ENCODE measurements at places on chromosomes 1 and 21.
A peak's percentile ranks its signal among the peaks of the same experiment; 100 is the strongest.

GRCh38 chr1:179105393-179105792 is 23.5 kb downstream of the TOR3A start:
- peak; percentile 41 for DNase-seq

DNA sequence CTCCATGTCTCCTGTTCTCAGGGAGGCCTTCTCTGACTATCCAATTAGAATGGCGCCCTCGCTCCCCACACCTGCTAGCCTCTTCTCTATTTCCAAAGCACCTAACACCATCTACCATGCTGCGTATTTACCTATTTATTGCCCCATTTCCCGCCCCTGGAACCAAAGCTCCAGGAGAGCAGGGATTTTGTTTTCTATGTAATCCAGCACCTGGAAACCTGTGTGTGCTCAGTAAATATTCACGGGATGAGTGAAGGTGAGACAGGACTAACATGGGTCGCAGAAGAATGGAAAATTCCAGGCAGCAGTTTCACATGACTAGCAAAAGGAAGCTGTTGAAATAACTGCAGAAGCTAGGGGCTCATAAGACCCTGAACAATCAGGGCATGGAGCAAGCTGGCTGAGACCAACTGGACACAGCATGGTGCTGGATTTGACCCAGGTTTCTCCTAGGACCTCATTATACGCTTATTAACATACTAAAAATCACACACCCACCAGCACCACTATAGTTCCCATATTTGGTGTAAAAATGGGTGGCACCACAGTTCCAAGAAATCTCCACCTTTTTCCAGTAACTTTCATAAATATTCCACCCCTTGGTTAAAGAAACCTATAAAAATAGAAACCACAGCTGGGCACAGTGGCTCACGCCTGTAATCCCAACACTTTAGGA is 15.1 kb upstream of the TENT5B start:
- DNase-seq, result peak; percentile 49

- no peak for DNase-seq
These were observed 5.9 kb downstream of the RHEX start for GRCh38 chr1:206058927-206059292.

DNA sequence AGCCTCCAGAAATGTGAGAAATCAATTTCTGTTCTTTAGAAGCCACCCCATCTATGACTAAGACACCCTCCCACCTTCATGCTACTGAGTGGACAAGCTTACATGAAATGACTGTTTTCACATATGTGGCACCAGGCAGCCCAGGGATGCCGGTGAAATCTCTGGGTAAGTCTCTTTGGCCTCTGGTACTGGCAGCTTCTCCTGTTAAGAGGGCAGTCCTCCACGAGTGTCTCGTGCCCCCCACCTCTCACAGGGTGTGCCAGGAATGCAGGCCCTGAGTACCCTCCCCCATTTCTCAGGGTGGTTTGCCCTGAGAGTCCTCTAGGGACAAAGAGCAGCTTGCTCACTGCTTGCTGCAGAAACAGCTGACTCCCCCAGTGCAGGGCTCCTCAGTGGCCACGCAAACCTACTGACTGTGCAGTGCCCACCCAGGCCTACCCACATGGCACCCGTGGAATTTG is 3.2 kb upstream of the PRXL2B start:
- no peak for DNase-seq

GRCh38 chr1:42399315-42400100 is 18.9 kb downstream of the RIMKLA start:
- DNase-seq, result no peak

DNA sequence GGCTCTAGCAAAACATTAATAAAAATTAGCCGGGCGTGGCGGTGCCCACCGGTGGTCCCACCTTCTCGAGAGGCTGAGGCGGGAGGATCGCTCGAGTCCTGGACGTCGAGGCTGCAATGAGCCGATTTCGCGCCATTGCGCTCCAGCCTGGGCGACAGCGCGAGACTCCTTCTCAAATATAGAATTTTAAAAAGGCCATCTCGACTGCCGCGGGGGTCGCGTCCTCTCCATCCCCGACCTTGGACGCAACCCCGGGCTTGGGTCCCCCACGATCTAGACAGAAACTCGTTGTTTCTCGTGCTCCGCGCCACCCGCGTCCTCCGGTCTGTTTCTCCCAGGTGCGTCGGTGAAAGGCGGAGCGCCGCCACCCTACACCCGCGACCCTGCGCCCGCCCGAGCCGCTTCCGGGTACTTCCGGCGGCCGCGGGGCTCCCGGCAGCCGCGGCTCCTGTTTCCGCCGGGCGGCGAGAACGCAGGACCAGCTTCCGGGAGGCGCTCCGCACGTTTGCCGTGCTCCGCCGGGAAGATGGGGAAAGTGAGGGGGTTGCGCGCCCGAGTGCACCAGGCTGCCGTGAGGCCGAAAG is at the start of gene SLX9:
Gene SLX9, plus strand, starts transcription at position 498 of the 584 bp plus-strand sequence. Its CDS starts 29 bp downstream, at position 527.
- peak; percentile 70 for DNase-seq

GRCh38 chr1:185311589-185312225 is 5.3 kb downstream of the IVNS1ABP start:
- no peak for DNase-seq

GRCh38 chr1:102550729-102551384 is 554.1 kb upstream of the OLFM3 start:
- no peak for DNase-seq

GRCh38 chr1:96987186-96987703 is 265.7 kb downstream of the PTBP2 start:
- DNase-seq, result no peak

DNA sequence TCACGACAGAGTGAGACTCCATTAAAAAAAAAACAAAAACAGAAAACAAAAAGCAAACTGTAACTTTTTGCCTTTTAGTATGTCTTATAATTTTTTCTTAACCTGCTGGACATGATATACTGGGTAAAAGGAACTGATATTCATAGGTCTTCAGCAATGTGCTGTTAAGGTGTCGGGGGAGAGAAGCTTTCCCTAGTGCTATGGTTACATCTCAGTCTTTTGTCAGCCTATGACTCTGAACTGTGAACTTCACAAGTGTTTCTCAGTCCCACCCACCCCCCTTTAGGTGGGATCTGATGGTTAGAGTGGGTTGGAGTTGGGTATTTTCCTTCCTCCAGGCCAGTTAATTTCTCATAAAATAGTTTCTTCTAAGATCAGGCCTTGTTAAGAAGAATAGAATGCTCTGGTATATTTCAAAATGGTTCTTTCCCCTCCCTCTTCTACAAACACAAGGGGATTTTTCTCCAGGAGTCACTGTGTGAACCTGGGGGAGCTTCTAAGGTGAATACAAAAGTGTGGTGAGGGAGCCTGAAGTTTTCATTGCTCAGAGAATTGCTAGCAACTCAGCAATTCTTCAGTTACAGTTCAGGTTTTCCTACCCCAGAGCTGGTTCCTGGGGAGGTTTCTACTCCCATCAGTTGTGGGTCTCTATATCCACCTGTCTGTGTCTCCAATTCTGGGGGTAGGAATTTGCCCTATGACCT is 16.1 kb upstream of the EDARADD start:
- DNase-seq, result no peak

DNA sequence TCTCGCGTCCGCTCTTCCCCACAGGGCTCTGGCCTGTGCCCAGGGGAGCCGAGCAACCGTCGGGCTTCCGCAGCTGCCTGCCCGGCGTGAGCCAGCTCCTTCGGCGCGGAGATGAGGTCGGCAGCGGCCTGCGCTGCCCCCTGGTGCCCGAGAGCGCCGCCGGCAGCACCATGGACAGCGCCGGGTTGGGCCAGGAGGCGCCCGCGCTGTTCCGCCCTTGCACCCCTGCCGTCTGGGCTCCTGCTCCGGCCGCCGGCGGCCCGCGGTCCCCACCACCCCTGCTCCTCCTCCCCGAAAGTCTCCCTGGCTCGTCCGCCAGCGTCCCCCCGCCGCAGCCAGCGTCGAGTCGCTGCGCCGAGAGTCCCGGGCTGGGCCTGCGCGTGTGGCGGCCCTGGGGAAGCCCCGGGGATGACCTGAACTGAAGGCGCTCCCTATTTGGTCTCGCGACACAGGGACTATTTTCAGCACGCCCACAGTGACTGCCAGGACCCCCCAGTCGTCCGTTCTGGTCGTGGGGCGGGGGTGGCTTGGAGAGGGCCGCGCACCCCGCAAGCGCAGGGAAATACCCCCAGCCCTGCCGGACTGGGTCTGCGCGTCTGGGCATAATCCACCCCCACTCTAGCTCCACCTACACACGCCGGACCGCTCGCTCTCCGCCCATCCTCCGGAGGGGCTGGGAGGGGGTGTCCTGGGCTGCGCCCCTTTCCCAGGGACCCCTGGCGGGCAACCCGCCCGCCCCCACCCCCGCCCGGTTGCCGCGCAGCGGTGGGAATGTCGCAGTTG is 1.3 kb downstream of the HES3 start:
- DNase-seq, result peak; percentile 98

GRCh38 chr1:234865171-234866006 is 255.4 kb upstream of the IRF2BP2 start:
- DNase-seq, result no peak

DNA sequence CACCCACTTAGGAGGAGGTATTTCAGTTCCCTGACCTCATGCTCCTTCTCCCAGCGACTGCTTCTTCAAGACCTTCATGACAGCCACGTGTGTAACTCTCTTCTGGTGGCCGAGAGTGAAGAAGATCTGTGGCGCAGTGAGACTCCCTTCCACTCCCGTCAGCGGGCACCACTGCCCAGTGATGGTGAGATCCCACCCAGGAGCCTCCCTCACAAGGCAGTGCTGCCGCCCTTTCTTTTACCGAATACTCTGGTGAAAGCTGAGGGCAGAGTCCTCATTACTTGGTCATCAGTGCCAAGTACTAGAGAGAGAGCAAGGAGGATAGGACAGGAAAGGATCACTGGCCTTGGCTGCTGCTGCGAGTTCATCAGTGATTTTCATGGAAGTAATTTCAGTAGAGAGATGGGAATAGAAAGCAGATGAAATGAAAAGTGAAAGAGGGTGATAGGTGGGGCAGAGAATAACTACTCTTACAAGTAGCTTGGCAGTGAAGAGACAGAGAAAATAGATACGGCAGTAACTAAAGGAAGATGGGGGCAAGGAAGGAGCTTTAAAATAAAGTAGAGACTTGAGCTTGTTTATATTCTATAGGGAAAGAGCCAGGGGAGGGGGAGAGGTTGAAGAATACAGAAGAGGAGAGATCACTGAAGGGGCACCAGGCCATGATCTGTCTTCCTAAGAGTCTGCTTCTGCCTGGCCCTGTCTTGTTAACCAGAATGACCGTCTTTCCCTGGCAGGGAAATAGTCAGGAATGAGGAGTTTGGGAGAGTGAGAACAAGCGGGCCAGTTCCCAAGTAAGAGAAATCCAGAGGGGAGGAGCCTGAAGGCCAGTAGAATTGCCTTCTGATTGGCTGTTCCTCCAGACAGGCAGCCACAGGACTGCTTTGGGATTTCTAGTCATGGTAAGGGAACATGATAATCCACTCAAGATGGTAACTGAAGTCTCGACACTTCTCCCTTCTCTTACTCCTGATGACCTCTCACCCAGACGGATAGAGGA is 18.3 kb downstream of the HYI start:
- DNase-seq, result no peak

DNA sequence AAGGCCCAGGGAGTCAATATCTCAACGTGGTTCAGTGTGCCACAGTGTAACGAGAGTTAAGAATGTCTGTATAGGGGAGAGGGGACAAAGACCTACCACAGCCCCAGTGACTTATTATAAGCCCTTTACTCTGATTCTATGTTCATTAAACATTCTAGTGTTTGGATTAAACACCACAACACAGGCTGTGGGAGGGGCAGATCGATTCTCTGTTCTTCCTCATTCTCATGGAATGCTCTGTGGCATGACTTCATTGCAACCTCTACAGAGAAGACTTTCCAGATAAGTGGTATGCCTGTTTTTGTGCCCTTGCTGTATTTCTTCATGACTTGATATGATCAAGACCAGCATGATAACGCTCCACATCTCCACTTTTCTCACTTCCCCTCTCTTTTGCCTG is 39.0 kb upstream of the CD5L start:
- DNase-seq, result no peak

DNA sequence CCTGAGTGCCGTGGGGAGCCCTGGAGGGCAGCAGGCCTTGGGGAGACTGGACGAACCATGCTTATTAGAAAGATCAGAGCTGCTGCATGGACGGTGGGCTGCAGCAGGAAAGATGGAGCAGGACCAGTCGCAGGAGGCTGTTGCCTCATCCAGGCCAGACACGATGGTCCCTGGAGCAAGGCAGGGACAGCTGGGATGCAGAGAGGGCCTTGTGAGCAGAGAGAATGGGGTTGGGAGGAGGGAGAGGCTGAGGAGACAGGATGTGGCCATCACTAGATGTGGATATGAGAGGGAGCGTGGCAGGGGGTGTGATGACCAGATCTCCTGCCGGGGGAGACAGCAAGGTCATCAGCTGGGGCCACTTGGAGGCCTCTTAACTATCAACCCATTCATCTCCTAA is 727.6 kb downstream of the PTPRU start:
- no peak for DNase-seq

DNA sequence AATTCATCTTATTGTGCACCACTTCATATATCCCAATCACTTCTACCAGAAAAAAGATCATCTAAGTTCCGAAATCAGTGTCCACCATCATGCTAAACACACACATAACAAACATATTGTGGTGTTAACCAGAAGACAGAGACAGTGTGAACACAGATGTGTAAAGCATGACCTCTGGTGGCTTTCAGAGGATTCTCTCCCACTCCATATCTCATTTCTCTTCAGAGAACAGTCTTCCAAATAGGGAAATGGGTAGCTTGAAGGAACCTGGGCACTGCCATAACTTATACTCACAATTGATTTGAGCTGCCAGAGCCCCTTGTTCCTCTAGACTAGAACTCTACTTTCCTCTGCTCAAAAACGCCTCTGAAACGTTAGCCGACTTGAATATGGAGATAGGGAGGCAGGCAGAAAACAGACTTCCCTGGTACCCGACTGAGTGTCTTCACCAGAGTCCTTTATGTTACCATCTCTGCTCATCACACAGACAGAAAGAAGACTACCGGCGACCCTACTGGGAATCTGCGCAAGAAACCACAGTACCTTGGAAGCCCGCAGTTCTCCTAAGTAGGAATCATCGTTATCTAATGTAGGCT is 1.8 kb upstream of the ELAPOR1 start:
- no peak for DNase-seq

- no peak for DNase-seq
These were observed 51.2 kb downstream of the EXO1 start for GRCh38 chr1:241899210-241899609.

- DNase-seq, result no peak
These were observed 85.6 kb downstream of the FAM78B start for GRCh38 chr1:166080967-166081870.

DNA sequence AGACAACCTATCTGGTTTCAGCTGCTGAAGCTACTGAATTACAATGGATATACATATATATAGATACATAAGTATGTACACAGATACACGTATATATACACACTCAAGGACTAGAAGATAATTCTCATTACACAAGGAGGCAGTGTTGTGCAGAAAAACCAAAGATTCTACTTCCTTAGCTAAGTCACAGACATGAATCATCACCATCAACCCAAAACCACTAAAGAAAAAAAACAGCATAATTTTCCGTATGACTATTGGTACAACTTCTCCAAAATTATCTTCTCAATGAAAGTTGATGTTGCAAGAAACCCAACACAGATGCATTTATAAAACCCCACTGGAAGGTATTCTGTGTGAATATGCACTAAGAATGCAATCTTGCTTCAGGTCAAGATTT is 36.8 kb upstream of the RPF1 start:
- no peak for DNase-seq

Measured in NCI-H510A (cell line).